A172 (cell line): ENCODE measurements at places on chromosomes 12 and 14. TPM values are rescaled to one million over a fixed set of nuclear protein-coding genes. Genes with fewer than 3 reads are reported as not detected.

GRCh38 chr12:124497658-124498057, 69.8 kb downstream of the NCOR2 start:
- no peak for DNase-seq

GRCh38 chr12:94435511-94435927, 24.1 kb downstream of the CEP83 start:
- no peak for DNase-seq

DNA sequence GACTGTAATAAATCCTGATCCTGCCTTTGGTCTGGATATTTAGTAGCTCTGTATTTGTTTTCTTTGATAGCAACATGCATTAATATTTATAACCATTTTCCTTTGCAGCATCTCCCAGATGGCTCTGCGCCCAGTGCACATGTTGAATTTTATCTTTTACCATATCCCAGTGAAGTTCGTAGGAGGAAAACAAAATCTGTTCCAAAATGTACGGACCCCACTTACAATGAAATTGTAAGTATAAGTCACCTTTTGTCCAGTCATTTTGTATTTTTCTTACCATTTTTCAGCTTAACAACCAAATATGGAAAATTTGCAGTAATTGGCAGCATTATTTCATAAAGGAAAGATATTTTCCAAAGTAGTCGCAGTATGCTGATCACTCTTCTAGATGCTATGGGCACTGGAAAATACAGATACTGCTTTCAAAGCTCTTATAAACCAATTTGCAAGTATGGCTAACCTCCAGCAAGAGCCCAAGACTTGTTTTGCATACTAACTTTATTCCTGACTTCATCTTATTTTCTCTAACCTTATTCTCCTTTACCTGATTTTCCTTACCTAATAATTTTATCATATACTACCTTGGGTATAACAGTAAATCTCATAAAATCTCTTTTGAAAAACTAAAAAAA, 97.4 kb downstream of the PLCZ1 start:
- no peak for DNase-seq

DNA sequence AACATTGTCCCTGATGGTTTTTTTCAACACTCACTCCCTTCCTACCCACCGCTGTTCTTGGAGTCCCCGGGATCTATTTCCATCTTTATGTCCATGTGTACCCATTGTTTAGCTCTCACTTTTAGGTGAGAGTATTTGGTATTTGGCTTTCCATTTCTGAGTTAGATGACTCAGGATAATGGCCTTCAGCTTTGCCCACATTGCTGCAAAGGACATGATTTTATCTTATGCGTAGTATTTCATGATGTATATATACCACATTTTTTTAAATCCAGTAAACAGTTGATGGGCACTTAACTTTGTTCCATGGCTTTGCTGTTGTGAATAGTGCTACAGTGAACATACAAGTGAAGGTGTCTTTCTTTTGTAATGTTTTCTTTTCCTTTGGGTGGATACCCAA, 123.5 kb upstream of the KITLG start:
- DNase-seq: peak; percentile 35

GRCh38 chr14:59060841-59061240, 127.6 kb upstream of the DAAM1 start:
- no peak for DNase-seq

The SLC17A8 gene
- not detected in 2 replicates for total RNA-seq

The EIF2B2 gene
- 43.5 and 63.3 TPM in 2 replicates for total RNA-seq

The FOXG1 gene
- 0.29 and 0.57 TPM in 2 replicates for total RNA-seq

The MSRB3 gene
- total RNA-seq: 5.1 and 6.3 TPM in 2 replicates

The NOS1 gene
- not detected in 2 replicates for total RNA-seq

- no peak for DNase-seq
Observed at GRCh38 chr12:65248656-65249633, 29.5 kb upstream of the MSRB3 start.

GRCh38 chr14:89288114-89288513, 128.9 kb downstream of the FOXN3 start:
- no peak for DNase-seq

DNA sequence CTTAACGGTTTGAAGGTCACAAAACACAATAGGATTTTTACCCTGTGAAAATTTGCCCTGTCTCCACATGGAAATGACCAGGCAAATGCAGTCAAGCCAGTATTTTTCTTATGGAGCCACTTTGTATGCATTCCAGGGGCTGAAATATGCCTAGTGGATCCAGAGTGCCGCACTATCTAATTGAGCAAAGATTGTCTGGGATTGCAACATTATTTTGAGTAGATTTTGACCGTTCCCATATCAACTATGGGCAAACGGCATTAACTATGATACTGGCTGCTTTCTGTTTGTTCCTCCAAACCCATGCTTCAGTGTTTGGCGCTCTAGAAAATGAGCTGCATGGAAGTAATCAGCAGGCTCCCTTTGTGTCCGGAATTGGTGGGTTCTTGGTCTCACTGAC, 223.0 kb downstream of the BTG1 start:
- DNase-seq: no peak

The CCDC197 gene
- total RNA-seq: not detected in 2 replicates

- no peak for DNase-seq
Observed at GRCh38 chr12:44774815-44775411, 101.2 kb downstream of the NELL2 start.

GRCh38 chr14:37585101-37585511, 9.9 kb downstream of the FOXA1 start:
- DNase-seq: no peak

DNA sequence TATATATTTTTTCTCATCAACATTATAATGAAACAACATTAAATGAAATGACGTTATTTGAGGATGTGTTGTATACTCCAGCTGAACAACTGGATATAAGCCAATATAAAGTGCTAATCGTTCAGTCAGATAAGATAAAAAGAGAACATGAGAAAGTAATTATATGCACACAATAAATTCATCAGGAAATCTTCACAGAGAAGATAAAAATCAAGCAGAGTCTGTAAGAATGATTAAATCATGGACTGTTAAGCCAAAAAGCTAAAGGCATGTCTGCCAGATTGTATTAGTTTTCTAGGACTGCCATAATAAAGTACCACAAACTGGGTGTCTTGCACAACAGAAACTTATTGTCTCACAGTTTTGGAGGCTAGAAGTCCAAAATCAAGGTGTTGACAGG, 178.6 kb downstream of the NELL2 start:
- no peak for DNase-seq

DNA sequence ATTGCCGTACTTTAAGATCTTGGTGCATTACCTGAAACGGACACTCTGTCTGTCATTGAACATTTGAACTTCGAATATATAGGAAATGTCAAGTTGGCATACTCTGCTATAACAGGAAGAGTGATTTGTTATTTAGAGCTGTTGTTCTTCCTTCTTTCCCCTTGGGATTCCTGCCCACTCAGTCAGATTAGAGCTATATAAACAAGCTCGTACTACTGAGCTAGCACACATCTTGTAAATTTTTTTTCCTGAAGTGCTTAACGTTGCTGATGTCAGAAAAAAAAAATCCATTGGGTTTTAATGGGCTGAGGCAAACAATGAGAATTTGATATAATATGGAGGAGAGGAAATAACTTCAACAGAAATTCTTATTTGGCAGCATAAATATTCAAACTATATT, 26.8 kb downstream of the RGS6 start:
- no peak for DNase-seq

The KRT2 gene
- total RNA-seq: not detected in 2 replicates

The LRRC10 gene
- not detected in 2 replicates for total RNA-seq

DNA sequence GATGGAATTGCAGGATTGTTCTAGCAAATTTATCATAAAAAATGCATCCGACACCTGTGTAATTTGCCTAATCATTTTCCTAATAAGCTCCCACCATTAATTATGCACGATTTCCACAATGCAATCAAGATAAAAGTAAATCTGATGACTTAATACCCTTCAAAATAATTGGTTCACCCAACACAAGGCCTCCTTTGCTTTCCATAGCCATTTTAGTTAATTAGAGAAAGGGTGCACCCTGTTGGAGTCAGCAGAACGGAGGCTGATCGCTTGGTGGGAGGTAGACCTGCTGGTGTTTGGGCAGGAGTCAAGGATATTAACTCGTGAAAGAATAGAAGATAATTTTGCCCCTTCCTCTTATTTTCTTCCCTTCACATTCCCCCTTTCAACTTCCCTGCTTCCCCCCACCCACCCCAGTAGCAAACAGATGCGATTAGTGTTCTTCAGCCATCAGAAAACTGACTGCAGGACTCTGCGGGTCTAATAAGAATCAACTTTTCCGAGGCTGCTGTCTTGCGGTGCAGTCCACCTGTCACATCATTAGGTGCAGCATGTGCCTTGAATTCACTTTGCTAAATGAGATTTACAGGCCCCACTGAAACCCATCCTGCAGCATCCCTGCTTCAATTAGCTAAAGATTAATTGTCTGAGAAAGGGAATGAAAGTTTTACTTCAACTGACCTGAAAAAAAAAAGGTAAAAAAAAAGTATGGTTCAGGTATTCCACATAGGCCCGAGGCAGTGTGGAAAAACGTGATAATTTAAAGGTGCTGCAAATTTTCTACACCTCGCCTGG, 553.7 kb upstream of the LMO3 start:
- no peak for DNase-seq

DNA sequence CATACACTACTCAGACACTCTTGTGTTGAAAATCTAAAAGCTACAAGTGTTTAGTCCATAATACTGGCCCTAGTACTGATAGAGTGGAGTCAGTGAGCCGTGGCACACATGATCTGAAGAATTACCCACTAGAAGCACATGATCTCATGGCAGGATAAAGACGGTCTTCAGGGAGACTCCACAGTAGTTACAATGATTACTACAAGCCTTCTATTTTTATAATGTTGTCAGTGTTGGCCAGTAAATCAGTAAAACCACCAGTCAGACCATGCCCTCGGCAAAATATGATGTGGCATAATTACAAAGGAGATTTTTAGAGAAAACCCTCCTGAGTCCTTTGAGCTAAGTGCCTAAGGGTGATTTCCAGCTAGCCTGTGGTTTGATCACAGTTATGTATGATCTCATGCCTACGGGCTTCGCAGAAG, 114.9 kb downstream of the PDZRN4 start:
- DNase-seq: peak; percentile 8

The CLEC6A gene
- total RNA-seq: not detected in 2 replicates

DNA sequence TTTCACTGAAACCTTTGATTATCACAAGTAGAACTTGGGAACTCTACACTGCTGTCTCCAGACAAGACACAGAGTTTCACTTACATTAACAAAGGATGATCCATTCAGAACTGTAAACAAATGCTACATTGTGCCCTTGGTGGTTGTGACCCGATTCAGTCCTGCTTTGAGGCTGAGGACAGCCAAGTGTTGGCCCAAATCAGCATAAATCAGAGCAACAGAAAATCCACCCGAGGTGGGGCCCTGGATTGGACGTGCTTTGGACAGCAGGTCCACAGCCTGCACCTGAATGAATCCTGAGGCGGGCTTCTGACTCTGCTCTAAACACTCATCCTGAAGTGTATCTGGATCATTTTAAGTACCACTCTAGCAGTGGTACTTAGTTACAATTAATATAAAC, 68.8 kb downstream of the PPP2R5C start:
- DNase-seq: no peak

DNA sequence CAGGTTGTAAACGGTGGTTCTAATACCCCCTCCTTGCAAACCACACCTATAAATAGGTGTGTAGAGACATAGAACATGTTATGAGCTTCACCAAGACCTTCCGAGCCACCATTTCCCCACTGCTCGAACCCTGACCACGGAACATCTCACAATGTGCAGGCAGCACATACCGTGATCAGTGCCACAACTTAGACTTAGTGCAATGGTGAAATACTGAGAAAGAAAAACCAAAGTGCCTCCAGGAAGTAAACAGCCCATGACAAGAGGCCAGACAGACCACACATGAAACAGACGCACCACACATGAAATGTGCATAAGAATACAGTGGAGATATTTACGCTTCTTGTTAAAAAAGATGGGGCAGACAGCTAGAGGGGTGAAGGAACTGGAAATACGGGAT, 166.9 kb upstream of the CCND2 start:
- DNase-seq: no peak

GRCh38 chr12:90915353-90915752, 39.6 kb downstream of the CCER1 start:
- DNase-seq: no peak

The CIDEB gene
- not detected in 2 replicates for total RNA-seq

DNA sequence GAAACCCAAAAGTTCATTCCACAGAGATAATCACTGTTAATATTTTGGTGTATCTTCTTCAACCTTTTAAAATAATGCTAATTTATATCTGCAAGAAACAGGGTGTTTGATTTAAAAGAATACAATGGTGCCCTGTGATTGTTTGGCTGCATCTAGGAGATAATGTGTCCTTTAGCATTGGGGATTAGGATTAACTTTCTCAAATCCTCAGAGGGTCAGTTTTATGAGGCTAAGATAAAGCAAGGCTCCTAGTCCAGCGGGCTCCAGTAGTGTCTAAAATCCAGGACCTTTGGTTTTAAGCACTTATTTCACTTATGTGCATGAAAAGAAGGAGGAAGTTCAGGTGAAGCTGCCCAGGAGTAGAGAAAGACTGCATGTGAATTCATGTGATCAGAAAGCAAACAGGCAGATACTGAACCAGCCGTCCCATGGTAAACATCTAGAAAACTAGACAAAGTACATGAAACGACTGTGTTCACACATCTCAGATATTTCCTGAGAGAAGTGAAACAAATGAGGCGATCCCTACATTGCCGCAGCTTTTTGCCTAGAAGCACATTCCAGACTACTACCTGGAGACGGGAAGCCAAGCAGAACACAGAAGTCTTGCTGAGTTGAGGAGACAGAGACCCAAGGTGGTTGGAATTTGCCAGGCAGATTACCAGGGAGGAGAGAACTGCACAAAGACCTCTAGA, 129.1 kb upstream of the MAX start:
- DNase-seq: no peak

DNA sequence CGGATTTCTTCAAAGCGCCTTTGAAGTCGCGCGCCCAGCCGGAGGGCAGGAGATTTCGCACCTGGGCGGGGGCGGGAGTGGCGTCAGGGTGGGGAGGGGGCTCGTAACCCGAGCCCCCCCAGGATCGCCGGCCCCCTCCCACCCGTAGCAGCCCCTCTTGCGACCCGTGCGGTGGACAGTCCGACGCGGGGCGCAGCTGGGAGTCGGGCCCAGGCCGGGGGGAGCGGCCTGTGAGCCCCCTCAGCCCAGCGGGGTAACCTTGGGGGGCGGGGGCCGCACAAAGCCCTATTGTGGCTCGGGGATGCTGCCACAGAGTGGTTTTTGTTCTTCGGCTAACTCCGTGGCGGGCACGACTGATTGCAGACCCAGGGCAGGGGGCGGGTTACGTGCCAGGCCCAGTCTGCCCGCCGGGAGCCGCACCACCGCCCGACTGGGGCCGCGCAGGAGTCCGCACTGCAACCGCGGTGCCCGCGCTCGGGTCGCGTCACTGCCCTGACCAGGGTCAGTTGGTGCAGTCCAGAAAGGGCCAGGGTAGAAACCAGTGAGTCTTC, 4.2 kb upstream of the AAAS start:
- DNase-seq: no peak

The TAS2R7 gene
- total RNA-seq: not detected in 2 replicates

DNA sequence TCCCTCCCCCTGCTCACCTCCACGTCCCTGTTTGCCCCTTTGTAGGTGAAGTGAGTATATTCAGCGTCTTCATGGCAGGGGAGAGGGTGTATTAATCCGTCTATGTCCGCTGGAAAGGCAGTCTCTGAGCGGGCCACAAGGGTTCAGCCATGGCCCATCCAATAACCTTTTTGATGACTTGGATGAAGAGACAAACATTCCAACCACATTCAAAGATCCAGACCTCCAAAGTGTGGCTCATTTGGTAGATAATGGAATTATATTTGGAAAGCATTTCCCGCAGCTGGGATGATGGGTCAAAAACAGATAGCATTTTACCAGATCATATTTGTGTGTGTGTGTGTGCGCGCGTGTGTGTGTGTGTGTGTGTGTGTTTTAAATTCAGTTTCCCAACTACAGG, 345.9 kb downstream of the DPF3 start:
- no peak for DNase-seq

The PZP gene
- total RNA-seq: not detected in 2 replicates
